ENCODE measurements at places on chromosomes 7 and 10. TPM values are rescaled to one million over a fixed set of nuclear protein-coding genes. Genes with fewer than 3 reads are reported as not detected.

DNA sequence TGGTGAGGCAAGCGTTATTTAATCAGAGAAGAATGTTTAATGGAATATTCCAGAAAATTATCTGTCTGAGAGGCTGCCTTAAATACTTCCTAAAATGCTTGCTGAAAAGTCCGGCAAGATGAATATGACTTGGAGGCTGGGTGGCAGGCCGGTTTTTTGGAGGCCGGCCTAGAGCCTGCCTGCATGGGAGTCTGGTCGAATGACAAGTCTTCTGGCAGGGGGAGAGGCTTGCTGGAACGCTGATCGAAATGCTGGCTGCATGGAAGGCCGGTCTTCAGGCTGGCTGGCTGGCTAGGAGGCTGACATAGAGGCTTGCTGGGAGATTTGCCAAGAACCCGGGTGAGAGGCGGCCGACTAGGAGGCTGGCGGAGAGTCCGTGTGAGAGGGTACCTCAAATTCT is 135.7 kb downstream of the OR13A1 start:
- DNase-seq, result peak; percentile 6

Gene TAS2R4
- polyA plus RNA-seq, result 0.14 TPM

GRCh38 chr7:155477476-155477875 is 19.5 kb downstream of the EN2 start:
- DNase-seq, result no peak

Gene TMEM178B
- polyA plus RNA-seq, result 0.06 TPM

Gene VWC2
- polyA plus RNA-seq, result not detected

GRCh38 chr10:114879093-114879492 is 57.5 kb downstream of the FHIP2A start:
- no peak for DNase-seq

DNA sequence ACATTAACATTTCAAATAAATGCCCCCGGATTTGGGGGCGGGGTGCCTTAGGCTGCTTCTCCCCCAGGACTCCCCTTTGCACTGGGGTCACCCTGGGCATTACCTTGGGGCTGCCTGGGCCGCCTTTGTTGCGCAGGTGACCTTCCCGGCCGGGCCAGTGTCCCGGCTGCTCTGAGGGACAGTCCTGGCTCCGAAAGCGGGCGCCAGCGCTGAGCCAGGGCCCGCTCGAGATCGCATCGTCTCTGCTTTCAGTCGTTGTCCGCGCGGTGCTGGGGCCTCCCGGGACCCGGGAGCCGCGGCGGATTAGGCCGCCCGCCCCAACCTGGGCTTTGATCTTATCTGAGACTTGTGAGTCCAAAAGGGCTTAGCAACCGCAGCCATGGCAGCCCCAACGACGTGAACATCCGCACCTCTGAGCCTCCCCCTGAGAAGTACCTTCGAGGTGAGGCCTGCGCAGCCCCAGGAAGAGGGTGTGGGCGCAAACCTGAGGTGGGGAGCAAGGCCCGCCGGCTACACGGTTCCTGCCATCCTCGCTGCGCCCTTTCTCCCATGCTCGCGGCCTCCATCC is 14.8 kb upstream of the WAPL start:
- DNase-seq, result no peak

Gene NUTM2E
- polyA plus RNA-seq, result not detected

DNA sequence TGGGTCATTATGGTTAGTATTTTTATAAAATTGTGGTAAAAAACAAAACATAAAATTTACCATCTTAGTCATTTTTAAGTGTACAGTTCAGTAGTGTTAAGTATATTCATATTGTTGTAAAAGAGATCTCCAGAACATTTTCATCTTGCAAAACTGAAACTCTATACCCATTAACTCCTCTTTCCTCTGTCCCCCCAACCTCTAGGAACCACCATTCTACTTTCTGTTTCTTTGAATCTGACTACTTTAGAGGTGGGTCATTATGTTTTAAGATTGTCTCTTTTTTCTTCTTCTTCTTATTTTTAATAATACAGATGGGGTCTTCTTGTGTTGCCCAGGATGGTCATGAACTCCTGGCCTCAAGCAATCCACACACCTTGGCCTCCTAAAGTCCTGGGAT is 84.1 kb downstream of the DOCK4 start:
- no peak for DNase-seq

DNA sequence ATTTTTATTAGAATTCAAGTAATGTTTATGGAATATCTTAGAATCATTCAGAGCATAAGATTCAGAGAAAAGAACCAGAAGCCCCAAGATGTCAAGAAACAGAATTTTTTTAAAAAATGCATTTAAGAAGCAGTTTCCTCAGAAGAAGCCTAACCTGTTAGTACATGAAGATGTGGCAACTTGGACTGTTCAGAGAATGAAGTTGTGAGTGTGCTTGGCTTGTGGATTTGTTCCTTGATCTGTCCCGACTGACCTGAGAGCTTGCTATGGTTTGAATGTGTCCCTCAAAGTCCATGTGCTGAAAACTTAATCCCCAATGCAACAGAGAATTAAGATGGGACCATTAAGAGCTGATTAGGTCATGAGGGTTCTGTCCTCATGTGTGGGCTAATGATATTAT is 13.8 kb upstream of the AFAP1L2 start:
- no peak for DNase-seq

DNA sequence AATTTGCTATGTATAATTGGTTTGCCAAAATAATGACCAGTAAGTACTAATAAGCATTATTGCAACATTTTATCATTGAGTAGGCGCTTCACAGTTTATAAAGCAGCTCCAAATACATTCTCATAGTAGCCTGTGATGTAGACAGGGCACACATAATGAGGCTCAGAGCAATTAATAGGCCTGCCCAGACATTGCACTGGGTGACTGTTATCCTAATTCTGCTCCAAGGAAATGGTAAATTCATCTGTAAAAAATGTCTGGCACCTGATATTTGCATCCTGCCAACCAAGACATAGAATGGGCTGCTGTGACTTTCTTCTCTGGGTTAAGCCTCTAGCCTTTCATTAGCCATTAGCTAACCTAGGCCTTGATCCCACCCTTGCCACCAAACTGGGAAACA is 97.6 kb downstream of the SEM1 start:
- DNase-seq, result no peak

Gene GRM3
- polyA plus RNA-seq, result not detected

Gene DYNC1I1
- 0.17 TPM for polyA plus RNA-seq

DNA sequence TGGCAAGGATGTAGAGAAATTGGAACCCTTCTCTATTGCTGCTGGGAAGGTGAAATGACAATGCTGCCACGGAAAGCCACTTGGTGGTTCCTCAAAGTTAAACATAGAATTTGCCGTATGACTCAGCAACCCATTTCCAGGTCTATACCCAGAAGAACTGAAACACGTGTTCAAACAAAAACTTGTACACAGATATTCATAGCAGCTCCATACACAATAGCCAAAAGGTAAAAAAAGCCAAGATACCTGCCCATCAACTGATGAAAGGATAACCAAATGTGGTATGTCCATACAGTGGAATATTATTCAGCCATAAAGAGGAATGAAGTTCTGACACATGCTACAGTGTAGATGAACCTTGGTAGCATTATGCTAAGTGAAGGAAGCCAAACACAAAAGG is 39.1 kb downstream of the LHPP start:
- DNase-seq, result no peak

GRCh38 chr10:102595897-102596296 is 48.4 kb upstream of the TRIM8 start:
- no peak for DNase-seq

- DNase-seq, result peak; percentile 63
Observed at GRCh38 chr7:140623980-140624379, 16.6 kb downstream of the DENND2A start.

DNA sequence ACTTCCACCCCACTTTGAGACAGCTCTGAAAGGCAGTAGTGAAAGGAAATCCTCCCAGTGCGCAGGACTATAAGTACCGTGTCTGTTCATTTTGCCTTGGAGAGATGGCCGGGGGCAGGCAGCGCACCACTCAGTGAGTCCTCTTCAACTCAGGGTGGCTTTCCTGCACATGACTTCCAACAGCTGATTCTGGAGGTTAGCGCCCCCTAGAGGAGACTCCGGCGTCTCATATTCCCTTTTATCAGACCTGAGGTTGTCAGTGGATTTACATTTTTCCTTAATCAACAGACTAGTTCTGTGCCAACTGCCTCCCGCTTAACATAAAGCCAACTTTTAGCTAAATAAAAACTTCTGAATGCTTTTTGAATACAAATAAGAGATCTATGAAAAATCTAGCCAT is 101.0 kb downstream of the HERPUD2 start:
- DNase-seq, result no peak

DNA sequence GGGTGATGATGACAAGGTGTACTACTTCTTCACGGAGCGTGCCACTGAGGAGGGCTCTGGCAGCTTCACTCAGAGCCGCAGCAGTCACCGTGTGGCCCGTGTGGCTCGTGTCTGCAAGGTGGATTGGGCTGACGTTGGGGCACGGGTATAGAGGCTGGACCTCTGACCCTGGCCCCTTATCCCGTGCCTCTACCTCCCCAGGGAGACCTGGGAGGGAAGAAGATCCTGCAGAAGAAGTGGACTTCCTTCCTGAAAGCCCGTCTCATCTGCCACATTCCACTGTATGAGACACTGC is 8.4 kb downstream of the MRPL43 start:
- no peak for DNase-seq

Measured in IMR-90 (cell line).